ENCODE measurements at places on chromosomes 13 and 19.

DNA sequence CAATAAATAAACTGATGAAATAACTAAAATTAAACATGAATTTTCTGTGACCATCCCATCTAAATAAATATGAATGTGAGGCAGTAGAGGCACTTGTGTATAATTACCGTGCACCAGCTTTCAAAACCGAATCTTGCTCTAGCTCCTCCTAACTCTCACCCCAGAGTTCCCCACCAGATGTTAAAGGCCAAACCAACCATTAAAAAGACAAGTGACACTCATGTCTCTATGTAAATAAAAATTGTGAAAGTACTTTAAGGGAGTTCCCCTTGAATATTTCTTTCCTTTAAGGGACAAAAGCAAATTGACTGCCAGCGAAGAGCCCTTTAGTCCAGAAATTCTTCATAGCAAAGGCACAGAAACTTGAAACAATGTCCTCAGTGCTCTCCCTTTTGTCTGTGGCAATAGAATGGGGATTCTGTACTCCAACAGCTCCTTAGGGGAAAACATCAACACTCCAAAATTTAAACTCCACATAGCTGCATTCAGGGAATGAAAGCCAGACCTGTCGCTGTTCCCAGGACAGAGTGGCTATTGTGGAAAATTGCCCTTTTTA lies 101.7 kb upstream of the SOX21 start:
- no peak for DNase-seq

- no peak for DNase-seq
Measured at GRCh38 chr19:47096721-47097120, 16.9 kb downstream of the ZC3H4 start.

DNA sequence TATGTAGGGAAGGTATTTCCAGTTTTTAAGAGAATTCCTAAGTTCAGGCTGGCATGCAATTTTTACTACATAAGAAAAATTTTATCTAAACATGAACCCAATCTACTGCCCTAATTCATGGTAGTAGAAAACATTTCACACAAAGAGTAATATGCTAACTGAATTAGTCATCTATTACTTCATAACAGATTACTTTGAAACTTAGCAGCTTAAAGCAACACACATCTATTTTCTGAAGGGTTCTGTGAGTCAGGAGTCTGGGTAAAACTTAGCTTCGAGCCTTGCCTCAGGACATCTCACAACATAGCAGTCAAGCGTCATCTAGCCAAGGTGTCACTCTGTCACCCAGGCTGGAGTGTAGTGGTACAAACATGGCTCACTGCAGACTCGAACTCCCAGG lies 537.5 kb downstream of the DCT start:
- no peak for DNase-seq

- DNase-seq, result no peak
Measured at GRCh38 chr13:99481366-99481765, 19.9 kb upstream of the TM9SF2 start.

DNA sequence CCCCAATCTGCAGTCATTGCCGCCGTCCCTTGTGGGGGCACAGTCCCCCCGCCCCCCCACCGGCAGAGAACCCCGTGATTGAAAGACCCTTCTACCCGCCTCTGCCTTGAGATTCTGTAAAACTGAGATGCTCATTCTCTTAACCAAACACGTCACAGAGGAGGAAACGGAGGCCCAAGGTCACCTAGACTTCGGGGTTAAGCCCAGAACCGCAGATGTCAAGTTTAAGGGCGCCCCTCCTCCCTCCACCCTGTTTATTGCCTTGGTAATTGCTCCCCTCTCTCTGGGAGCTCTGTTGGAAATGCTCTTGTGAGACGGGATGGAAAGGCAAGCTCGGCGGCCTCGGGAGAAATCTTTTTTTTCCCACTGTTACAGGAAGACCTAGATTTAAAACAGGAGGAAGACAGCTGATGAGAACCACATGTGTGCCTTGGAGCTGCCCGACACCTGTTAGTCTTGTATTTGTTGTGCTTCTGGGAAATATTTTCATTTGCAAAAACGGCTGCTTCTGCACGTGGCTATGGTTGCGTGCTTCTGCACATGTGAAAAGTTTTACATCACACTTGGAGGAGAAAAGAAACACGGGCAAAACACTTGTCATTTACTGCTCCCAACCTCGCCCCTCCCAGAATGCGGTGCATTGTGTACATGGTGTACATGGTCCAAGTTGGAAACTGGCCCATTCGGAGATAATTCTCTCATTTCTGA lies 1.1 kb upstream of the MED26 start:
- DNase-seq, result peak; percentile 70

- no peak for DNase-seq
Measured at GRCh38 chr13:83633746-83634145, 248.5 kb downstream of the SLITRK1 start.

- DNase-seq, result no peak
Measured at GRCh38 chr19:979318-979741, 4.8 kb upstream of the WDR18 start.

GRCh38 chr19:29939628-29940027 lies 2.4 kb upstream of the URI1 start:
- no peak for DNase-seq

DNA sequence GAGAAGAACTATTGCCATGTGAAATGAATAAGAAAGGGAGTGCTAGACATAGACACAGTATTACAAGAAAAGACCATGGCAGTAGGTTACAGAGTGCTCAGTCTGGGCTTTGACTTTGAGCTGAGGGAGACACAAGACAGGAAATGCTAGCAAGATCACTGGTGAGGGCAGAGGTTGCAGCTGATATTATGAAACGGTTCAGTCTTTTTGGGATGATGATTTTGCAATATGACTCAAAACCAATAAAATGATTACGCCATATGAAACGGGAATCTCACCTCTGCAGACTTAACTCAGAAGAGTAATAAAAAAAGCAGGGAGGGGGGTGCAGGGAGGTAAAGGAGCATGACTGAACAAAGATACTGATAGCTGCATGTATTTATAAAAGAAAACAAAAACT lies 123.1 kb downstream of the RBM26 start:
- peak; percentile 57 for DNase-seq

DNA sequence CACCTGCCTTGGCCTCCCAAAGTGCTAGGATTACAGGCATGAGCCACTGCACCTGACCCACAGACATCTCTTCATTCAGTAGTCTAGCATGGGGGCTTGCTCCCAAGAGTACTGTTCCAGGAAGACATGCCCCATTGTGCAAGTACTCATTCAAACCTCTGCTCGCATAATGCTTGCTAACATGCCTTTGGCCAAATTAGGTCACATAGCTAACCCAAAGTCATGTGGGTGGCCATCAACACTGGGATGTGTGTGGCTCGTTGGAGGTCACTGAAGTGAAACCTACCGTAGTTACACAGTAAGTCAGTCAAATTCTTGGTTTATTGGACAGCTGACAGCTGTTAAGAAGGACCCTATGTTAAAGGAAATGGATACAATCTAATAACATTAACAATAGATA lies 20.3 kb downstream of the RFXAP start:
- no peak for DNase-seq

DNA sequence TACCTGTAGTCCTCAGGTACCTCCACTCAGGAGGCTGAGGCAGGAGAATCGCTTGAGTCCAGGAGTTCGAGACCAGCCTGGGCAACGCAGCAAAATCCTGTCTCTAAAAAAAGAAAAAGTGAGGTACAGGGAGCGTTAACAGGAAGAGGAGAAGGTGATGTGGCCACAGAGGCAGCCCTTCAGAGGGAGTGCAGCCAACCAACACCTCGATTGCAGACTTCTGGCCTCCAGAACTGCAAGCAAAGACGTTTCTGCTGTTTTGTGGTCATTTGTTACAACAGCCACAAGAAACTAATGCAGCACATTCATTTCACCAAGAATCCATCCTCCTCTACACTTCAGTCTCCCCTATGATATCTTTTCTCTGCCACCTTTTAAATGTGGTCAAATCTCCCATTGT lies 145.2 kb downstream of the USP12 start:
- DNase-seq, result no peak

GRCh38 chr13:64371461-64371860 lies 2858.7 kb downstream of the PCDH9 start:
- DNase-seq, result no peak

DNA sequence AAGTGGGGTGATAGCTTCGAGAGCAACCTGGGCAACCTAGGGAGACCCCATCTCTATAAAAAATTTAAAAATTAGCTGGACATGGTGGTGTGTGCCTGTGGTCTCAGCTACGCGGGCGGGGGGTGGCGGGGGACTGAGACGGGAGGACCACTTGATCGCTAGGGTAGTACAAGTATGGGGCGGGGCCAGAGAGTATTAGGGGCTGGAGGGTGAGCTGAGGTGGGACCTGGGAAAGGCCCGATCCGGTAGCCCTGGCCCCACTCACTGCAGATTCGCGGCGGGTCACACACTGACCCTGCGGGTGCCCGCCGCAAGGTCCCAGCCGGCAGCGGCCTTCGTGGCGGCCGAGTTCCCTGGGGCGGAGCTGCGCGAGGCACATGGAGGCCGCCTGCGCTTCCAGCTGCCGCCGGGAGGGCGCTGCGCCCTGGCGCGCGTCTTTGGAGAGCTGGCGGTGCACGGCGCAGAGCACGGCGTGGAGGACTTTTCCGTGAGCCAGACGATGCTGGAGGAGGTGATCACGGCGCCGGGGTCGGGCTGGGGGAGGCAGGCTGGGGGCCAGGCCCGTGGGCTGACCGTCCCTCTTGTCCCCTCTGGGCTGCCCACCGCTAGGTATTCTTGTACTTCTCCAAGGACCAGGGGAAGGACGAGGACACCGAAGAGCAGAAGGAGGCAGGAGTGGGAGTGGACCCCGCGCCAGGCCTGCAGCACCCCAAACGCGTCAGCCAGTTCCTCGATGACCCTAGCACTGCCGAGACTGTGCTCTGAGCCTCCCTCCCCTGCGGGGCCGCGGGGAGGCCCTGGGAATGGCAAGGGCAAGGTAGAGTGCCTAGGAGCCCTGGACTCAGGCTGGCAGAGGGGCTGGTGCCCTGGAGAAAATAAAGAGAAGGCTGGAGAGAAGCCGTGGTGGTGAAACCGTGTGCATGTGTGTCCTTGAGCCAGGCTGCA lies 2.0 kb upstream of the ARHGAP45 start:
- DNase-seq, result peak; percentile 69

DNA sequence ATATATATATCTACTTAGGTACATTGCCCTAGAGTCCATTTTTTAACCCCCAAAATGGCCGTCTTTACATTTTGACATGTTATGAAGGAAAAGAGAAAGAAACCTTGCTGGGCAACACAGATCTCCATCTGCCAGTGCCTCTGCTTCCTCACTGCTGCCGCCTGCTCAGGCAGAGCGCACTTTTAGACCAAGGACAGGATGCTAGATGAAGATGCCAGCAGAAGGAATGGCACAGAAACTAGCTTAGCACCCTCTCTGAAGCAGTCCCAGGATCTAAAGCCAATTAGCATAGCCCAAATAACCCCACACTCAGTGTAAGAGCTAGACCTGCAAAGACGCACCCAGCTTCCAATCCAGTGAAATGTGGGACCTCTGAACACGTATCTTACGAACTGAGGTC lies 111.9 kb downstream of the RXFP2 start:
- DNase-seq, result no peak

DNA sequence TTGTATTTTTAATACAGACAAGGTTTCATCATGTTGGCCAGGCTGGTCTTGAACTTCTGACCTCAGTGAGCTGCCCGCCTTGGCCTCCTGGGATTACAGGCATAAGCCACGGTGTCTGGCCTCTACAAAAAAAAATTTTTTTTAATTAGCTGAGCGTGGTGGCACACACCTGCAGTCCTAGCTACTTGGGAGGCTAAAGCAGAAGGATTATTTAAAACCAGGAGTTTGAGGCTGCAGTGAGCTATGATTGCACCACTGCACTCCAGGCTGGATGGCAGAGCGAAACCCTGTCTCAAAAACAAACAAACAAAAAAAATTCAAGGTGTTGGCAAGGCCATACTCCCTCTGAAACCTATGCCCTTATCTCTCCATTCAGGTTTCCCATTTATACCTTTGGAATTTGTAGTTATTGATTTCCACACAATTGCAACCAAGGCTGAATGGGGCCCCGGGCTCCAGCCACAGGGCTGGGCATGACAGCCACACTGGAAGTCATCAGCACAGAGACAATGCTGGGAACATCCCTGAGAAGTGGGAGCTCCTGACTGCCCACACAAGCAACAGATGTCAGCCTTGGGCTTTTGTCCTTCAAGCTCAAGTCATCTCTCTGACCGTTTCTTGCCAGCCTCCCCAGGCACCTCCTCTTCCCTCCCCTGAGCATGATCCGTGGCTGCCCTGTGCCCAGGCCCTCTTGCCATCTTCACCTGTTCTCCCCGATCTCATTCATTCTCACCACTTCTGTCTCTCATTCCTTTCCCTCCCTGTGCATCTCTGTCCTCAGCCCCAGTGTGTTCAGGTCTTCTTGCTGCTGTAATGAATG lies 27.2 kb upstream of the CALM3 start:
- DNase-seq, result no peak

DNA sequence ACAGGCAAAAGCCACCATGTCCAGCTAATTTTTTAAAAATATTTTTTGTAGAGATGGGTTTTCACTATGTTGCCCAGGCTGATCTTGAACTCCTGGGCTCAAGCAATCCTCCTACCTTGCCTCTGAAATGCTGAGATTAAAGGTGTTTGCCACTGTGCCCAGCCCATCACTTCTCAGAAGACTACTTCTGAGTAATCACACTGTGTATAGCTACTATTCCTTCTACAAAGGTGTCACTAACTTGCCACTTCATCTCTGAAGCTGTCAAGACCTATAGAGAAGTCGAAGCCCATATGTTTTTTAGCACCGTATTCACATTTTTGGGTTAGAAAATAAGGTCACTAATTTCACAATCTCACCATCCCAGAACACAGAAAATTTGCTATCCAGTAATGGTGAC lies 36.0 kb upstream of the FNDC3A start:
- DNase-seq, result no peak

Measured in OCI-M1 (cell line).